ENCODE measurements at places on chromosomes 5 and 9. TPM values are rescaled to one million over a fixed set of nuclear protein-coding genes. Genes with fewer than 3 reads are reported as not detected.

The TPPP gene
- 0.79 TPM for polyA plus RNA-seq

DNA sequence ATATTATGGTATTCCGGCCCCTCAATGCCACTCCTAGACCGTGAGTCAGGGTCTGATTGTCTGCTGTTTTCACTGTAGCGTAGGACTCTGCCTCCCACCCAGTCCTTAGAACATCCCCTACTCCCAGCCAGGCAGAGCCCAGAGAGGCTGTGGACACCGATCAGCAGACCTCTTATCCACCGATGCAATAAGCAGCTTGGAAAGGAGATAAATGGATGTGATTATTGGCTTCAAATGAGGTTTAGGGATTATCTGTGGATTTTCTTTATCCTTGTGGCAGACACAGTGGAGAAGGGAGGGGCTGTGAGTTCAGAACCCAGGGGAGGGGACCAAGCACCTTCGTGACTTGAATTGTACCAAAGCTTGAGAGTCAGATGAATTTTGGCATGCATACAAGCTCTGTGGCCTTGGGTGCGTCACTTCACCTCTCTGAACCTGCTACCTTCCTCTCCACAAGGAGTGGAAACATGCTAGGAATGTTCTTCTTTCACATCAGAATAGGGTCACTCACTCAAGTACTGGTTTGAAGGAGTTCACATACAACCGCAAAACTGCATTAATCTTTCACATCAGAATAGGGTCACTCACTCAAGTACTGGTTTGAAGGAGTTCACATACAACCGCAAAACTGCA, 83.1 kb upstream of the CPLX2 start:
- DNase-seq, result no peak

The SPINK1 gene
- polyA plus RNA-seq, result not detected

- no peak for DNase-seq
Observed at GRCh38 chr5:33582417-33582816, 141.7 kb downstream of the TARS1 start.

The ZFR gene
- 88.3 TPM for polyA plus RNA-seq

The TYRP1 gene
- not detected for polyA plus RNA-seq

DNA sequence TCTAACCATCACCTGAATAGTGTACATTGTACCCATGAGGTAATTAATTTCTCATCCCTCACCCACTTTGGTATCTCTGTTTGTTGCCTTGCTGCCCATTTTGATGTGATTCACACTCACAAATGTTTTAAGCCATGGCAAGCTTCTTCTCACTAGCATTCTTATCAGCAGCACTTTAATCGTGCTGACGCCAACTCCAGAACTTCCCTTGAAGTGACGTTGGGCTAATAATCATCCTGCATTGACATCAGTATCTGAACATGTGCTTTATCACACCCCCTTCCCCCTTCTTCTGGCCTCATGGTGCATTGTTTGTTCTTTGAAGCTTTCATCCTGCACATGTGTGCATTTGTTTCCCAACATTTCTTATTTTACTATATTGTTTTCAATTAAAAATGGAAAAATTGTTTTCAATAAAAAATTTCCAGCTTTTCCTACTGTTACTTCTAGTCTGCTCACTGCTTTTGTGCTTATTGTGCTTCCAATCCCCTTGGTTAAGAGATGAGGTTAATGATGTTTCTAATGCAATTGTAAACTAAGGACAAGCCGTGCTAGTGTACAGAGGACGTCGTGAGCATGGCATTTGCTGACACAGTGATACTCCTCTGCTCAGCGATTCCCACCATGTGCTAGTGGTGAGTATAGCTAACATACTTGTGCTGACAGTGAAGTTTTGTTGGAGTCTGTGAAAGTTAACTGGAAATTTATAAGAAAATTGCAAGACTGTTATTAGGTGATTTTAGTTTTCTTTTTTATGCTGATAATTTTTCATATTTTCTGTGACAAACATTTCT, 238.5 kb downstream of the KDM4C start:
- DNase-seq, result no peak

The NUTM2G gene
- 0.14 TPM for polyA plus RNA-seq

DNA sequence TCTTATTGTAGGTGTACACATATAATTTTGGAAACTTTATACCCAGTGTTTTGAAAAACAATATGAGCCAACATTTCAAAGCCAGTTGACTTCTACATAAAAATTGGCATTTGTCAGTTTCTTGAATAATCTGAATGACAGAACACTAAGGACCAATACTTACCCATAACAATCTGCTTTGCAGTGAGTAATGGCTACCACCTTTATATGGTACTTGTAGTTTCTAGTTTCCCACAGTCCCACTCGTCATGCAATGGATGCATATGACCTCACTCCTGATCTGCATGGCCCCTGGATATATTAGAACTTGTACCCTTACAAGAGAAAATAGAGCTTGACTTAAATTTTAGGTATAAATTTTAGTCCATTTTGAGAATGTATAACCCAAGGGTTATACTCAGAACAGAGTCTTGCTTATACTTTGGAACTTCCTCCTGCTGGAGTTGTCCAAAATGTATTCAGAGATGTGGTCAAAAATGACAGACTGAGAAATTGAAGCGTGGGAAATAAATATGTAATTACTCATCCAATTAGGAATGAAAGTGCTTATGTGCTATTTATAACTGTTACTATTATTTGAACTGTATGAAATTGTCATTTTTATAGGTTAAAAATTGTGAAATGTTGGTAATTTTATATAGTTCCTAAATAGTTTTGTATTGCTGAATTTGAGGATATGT, 19.5 kb downstream of the XRCC4 start:
- no peak for DNase-seq

- DNase-seq, result peak; percentile 44
Observed at GRCh38 chr9:129626625-129627284, 792 bp downstream of the NTMT1 start.

DNA sequence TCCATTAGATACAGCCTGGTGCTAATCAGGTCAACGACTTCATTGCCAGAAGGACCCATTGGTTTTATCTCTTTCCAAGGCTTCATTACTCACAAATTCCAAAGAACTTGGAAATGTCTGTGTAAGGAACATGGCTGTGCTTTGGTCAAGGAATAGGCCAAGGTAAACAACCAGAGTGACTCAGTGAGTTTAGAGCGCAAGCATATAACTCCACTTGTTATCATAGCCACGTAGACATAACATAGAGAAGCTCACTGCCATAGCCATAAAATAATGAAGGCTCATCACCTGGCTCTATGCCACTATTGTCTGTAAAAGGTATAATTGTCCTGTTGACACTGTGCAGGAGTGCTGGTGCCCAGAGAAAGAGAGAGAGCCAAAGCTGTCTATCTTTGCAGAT, 139.3 kb upstream of the PLCXD3 start:
- no peak for DNase-seq

DNA sequence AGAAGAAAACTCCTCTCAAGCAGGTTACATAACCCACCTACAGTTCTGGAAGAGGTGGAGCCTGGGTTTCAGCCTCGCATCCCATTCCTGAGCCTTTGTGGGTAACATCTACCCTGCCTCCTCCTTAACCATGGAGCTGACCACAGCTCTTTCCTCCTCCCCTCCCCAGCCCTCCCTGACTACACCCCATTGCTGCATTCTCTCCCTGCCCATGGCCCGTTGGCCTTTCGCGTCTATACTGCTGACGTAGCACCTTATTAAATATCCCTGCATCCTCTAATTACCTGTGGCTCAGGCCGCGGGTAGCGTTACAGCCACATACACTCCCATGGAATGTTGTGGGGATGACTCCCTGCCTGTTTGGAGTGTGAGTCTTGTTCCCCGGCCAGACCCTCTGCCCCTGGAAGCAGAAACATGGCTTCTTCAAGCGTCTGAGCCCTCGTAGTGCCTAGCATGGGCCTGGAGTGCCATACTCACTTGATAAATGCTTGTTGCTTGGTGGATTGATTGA, 72.8 kb downstream of the WWC1 start:
- no peak for DNase-seq

All from CD8-positive, alpha-beta memory T cell (primary cell).